ENCODE measurements at places on chromosomes 1 and 21. TPM values are rescaled to one million over a fixed set of nuclear protein-coding genes. Genes with fewer than 3 reads are reported as not detected.

Gene TMEM53
- 7.1 TPM for total RNA-seq

Gene NUF2
- 4.2 TPM for total RNA-seq

Gene MTARC2
- total RNA-seq = 1.4 TPM

Gene LAMC2
- 1,917 TPM for total RNA-seq

Gene ACTL8
- not detected for total RNA-seq

Gene CNKSR1
- total RNA-seq = 46.1 TPM

Gene SLC25A33
- 1.6 TPM for total RNA-seq

Gene ZRANB2
- total RNA-seq = 38.1 TPM

Gene PRKCZ
- 73.1 TPM for total RNA-seq

Gene TSACC
- not detected for total RNA-seq

Gene RNPEP
- 82.1 TPM for total RNA-seq

Gene TMPRSS2
- not detected for total RNA-seq

Gene S100A7A
- total RNA-seq = not detected

Gene GUCA2A
- total RNA-seq = not detected

Gene SPATA6
- total RNA-seq = 5.5 TPM

Gene RHD
- total RNA-seq = not detected

Gene TP53BP2
- total RNA-seq = 32.3 TPM

Gene DIP2A
- 41.4 TPM for total RNA-seq

Gene MYOM3
- 0.79 TPM for total RNA-seq

Gene BTBD19
- 11.8 TPM for total RNA-seq

Gene MYCBP
- 15.1 TPM for total RNA-seq

Gene FABP3
- 1.6 TPM for total RNA-seq

Gene MACO1
- 25.9 TPM for total RNA-seq

Gene BCAR3
- total RNA-seq = 66.3 TPM

Gene PADI4
- not detected for total RNA-seq

Gene ZNF697
- total RNA-seq = 5.9 TPM

Gene AQP10
- total RNA-seq = not detected

Gene MX2
- total RNA-seq = 0.39 TPM

Gene ADCY10
- total RNA-seq = under 0.01 TPM

Gene NDUFV3
- total RNA-seq = 56.8 TPM

Gene CSMD2
- total RNA-seq = 0.22 TPM
